ENCODE measurements at places on chromosomes 12 and 14.
A peak's percentile ranks its signal among the peaks of the same experiment; 100 is the strongest.

- peak; percentile 90 for DNase-seq
These were observed 90.6 kb downstream of the PAPOLA start for GRCh38 chr14:96592591-96593386.

DNA sequence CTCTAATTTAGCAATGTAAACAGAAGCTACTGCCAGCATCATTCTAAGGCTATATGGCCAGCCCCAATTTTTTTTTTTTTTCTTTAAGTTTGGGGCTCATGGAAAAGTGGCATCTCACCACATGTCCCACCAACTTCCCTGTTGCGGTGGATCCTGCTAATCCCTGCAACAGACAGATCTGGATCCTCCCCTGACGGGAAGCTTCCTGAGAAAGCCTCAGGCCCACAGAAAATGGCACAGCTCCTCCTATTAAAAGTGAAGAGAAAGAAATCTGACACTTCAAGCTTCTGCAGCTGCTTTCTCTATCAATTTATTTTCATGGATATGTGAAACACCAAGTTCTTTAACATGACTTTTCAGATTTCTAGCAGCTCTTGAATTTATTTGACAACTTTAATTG lies 433.8 kb upstream of the DCN start:
- no peak for DNase-seq

- no peak for DNase-seq
These were observed 64.7 kb downstream of the GPR65 start for GRCh38 chr14:88069677-88070076.

DNA sequence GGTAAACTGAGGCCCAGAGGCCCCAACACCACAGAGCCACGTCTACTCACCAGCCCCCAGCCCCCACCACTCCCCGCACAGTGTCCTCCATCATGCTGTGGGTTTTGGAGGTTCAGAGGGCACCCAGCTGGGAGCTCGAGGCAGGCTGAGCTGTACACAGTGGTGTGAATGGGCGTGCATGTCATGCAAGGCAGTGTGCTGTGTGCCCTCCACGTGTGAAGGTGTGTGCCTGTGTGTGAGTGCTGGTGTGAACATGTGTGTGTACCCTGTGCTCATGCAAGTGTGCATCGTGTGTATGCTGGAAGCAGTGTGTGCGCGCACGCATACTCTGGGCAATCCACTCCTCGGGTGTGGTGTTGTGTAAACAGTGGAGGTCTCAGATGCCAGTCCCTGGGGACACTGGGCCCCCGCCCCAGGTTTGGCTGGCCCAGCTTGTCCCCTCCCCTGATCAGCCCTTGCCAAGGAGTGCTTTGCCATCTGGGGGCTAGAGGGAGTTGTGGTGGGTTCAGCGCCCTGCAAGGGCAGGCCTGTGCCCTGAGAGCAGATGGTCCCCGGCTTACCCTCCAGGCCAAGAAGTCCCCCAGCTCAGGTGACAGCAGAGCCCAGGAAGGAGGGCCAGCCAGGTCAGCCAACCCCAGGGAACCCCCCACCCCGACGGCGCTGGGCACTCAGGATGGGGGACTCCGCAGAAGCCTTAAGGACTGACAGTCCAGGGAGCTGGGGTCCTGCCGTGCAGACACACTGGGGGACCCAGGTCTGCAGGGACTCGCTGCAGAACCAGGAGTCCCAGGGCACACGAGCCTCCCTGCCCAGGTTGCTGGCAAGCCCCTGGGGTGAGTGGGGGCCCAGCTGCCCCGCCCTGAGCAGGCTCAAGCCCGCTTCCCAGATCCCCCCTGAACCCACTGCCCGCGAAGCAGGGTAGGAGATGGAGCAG lies 23.8 kb upstream of the GPR132 start:
- peak; percentile 18 for DNase-seq

DNA sequence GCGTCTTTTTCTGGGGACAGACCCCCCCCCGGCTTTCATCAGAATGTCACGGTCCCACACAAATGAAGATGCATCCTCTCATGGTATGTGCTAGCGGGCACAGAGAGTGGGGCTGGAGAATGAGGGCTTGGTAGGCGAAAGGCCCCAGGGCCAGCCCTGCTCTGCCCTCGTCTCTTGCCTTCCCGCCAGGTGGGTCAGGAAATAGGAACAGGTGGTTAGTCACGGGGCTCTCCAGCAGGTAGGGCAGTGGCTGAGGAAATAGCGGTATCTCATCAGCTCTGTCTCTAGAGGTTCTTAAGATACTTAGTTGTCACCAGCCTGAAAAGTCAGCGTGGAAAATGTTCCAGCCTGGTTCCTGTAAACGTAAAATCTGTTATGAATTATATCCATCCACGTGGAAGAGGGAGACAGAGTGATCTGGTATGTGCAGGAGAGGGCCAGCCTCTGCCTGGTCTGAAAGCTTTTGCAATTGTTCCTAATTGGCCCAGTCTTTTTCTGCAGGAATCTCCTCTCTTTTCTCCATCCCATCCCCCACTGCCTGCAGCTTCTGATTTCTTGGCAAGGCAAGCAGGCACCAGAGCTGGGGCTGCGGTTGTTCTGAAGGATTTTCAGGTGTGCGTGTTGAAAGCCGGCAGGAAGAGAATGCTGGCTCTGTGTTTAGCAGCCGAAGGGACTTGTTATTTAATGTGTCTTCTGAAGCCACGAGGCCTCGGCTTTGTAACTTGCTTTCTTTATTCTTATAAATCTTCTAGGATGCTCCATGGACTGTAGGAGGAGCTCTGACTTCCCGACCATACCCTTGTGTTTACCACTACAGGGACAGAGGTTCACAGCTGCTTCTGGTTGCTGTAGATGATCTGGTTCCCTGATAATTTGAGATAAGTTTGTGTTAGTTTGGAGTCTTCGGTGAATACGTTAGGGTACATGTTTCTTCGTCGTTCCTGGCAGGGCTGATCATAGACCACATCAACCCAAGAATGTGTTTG lies 131.1 kb downstream of the CACNA1C start:
- no peak for DNase-seq

DNA sequence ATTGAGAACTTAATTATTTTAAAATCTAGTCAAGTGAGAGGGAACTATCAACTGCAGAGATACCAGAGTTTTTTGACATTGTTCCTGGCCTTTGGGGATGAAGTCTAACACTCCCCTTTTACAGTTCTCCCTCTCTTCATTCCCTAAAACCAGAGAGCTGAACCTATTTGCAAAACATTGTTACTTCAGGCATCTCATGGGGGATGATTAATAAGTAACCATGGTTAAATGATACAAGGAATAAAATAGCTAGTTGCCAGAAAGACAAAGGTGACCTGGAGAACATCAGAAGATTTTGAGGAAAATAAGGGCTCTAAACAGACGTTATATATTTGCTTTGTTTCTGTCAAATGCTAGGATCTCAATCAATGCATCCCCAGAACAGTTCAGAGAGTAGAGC lies 42.3 kb downstream of the PDE6H start:
- DNase-seq: no peak

Data from GM13976 (cell line).